Skeletal muscle cell (primary cell): ENCODE measurements at places on chromosomes 7 and 10.
A peak's percentile ranks its signal among the peaks of the same experiment; 100 is the strongest.

- DNase-seq: no peak
Observed at GRCh38 chr10:110373857-110374654, 69.3 kb upstream of the SMNDC1 start.

GRCh38 chr10:15427843-15428414 is 56.8 kb upstream of the FAM171A1 start:
- DNase-seq: no peak

DNA sequence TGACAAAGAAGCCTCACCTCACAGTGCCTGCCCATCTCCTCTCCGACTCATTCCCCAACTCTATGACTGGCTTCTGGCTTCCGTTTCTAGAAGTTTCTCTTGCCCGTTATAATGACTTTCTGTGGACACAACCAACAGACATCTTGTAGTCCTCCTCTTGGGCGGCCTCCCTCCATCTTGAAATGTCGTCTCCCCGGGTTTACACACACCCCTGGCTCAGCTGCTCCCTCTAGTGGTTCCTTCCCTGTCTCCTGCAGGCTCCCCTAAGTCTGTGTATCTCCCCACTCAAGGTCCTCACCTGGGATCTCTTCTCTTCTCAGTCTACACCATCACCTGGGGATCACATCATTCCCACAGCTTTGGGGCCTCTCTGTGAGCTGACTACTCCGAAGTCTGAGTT is 123.4 kb upstream of the NEBL start:
- DNase-seq: no peak

- DNase-seq: no peak
Observed at GRCh38 chr7:66894463-66895080, 26.5 kb upstream of the TMEM248 start.

DNA sequence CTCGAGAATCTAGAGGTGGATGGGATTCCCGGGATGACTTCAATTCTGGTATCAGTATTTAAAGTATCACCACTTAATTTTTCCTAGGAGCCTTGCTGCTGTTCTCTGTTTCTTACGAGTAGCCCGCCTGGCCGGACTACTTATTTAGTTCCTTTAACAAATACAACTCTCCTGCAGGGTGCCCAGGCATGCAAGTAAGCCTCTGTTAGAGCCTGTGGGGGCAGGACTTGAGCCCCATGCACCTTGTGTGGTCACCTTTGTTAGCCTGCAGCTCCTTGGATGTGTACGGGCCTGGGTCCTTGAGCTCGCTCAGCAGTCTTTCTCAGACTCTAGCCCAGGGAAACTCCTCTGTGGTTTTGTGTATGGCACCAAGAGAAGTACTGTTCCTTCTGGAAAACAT is 16.1 kb downstream of the EIF4H start:
- no peak for DNase-seq

DNA sequence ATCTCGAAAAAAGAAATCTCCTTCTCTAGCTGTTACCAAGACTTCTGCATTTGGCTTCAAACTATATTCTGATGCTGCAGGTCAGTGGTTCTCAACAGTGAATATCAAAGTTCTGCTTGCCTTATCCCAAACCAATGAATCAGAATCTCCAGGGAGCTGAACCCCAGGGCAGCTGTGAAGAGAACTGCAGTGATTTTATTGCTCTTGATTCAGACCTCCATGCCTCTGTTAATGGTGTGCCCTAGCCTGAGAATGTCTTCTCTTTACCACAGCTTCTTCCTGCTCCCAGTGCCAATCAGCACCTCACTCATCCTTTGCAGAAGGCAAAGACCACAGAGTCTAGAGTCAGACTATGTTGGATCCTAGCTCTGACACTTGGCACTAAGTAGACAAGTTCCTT is 46.2 kb upstream of the MRLN start:
- peak; percentile 43 for DNase-seq

GRCh38 chr7:143013893-143014292 is 13.0 kb downstream of the OR9A2 start:
- DNase-seq: peak; percentile 46
